Activated CD4-positive, CD25-positive, alpha-beta regulatory T cell (primary cell): ENCODE measurements at places on chromosomes 6 and 20.

GRCh38 chr6:24600903-24601302, 45.1 kb downstream of the KIAA0319 start:
- no peak for DNase-seq

GRCh38 chr6:83417880-83418663, 12.8 kb downstream of the ME1 start:
- no peak for DNase-seq

DNA sequence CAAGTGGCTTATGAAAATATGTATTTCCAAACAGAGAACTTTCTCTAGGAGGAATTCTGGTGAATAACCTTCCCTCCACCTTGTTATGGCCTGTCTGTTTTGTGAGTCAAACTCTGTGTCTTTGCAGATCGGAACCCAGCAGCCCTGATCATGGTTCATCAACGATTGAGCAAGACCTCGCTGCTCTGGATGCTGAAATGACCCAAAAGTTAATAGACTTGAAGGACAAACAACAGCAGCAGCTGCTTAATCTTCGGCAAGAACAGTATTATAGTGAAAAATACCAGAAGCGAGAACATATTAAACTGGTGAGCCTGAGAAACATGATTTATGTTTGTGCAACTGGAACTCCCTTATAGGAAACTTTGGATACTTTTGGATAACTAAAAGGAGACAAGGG, 294.5 kb upstream of the PLCB4 start:
- DNase-seq, result no peak

GRCh38 chr6:35470663-35471120, 2.5 kb downstream of the RPL10A start:
- no peak for DNase-seq

GRCh38 chr6:158817728-158818580, 1.2 kb downstream of the EZR start:
- peak; percentile 67 for DNase-seq
